Brain (organoid and tissue), 16 donors: ENCODE measurements at places on chromosomes 5 and 9. TPM values are rescaled to one million over a fixed set of nuclear protein-coding genes. Genes with fewer than 3 reads are reported as not detected.

DNA sequence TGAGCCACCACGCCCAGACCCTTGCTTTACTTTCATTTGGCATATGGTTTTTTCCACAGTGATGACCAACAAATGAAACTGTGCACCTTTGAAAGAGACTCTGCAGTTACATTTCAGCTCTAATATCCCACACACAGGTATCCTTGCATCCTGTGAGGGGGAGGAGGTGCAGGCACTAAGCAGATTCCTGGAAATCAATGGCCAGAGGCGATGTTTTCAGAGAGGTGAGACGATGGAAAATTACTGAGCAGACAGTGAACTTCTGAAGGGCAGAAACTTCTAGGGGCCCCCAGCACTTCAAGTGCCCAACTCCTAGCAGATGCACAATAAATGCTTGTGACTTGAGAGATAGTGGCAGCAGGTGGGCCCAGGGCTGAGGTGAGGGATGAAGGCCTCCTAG is 29.8 kb upstream of the GNE start:
- no peak for DNase-seq

DNA sequence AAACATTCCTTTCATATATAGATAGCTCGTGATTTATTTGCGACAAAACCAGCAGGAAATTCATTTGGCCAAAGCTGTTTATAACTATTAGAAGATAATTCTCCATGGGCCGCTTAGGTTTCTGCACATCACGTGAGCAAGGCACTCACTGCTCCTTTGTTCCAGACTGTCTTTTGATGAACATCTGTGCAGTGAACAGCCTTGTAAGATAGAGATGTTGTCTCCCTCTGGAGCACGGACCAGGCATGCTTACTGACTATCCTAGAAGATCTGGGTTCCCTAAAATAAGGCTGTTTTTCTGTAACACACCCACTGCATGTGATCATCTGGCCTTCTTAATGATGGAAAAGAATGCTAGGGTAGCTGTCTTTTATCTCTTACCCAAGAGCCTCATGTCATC is 30.9 kb downstream of the YIPF5 start:
- DNase-seq: peak; percentile 21

GRCh38 chr5:141363952-141364660 is at the start of gene PCDHGA5:
Gene PCDHGA5 (plus strand): TSS chr5:141364162. CDS start chr5:141364331, 169 bp downstream.
- DNase-seq: peak; percentile 45

DNA sequence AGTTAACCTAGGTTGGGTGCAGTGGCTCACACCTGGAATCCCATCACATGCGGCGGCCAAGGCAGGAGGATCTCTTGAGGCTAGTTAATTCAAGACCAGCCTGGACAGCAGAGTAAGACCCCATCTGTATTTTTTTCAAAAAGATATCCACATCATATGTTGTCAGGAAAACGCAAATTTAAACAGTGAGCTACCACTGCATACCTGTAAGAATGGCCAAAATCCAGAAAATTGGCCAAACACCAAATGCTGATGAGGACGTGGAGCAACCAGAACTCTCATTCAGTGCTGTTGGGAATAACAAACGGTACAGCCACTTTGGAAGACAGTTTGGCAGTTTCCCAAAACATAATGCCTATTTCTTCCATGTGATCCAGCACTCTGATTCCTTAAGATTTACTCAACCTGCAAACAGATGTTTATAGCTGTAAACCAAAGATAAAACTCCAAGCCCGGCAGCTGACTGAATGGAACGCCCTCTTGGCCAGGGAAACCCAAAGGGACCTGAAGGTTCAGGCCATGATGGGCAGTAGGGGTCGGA is 12.4 kb downstream of the CEL start:
- DNase-seq: no peak

DNA sequence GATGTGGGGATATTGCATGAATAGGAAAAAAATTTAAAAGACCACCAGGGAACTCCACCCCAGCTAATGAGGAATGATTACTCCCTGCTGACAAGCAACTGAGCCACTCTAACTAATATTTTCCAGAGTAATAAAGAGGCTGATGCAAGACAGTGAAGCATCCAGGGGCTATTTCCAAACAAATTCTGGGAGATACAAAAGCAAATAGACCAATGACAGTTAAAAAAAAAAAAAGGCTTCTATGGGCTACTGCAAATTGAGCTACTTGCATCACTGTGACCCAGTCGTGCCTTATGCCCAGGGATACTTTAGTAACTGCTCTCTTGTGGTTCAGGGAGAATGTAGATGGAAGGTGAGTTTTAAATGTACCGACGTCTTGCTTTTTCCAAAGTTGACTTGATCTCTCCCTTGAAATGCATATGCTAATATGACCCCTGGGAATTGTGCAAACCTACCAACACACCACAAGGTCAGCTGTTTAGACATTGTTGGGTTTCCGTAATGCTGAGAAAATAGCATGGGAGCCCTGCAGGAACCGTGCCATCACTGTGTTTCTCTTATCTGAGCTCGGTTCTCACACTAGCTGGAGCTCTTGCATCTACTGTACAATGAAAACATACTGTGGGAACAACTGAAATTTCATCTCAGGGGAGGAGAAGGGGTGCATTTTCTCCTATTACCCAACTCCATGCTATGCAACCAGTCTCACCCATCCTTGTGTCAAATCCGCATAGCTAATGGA is 250.6 kb upstream of the MAP3K1 start:
- DNase-seq: no peak

DNA sequence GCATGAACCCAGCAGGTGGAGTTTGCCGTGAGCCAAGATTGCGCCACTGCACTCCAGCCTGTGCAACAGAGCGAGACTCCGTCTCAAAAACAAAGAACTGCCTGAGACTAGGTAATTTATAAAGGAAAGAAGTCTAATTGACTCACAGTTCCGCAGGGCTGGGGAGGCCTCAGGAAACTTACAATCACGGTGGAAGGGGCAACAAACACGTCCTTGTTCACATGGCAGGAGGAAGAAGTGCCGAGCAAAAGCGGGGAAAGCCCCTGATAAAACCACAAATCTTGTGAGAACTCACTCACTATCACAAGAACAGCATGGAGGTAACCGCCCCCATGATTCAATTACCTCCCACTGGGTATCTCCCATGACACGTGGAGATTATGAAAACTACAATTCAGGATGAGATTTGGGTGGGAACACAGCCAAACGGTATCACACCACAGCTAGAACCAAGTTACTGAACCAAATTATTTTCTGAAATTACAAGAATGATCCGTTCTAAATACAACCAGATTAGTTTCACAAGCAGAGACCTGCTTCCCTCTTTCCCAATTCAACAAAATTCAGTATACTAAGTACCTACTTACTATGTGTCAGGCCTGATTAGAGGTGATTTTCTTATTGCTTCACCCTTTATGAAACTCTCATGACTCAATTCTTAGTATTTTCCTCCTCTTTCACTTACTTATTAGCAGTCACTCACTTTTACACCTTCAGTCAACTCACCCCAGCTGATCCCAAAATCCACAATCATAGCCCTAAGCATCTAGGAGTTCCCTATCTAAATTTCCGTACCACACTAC is 8.4 kb downstream of the UBTD2 start:
- DNase-seq: no peak

DNA sequence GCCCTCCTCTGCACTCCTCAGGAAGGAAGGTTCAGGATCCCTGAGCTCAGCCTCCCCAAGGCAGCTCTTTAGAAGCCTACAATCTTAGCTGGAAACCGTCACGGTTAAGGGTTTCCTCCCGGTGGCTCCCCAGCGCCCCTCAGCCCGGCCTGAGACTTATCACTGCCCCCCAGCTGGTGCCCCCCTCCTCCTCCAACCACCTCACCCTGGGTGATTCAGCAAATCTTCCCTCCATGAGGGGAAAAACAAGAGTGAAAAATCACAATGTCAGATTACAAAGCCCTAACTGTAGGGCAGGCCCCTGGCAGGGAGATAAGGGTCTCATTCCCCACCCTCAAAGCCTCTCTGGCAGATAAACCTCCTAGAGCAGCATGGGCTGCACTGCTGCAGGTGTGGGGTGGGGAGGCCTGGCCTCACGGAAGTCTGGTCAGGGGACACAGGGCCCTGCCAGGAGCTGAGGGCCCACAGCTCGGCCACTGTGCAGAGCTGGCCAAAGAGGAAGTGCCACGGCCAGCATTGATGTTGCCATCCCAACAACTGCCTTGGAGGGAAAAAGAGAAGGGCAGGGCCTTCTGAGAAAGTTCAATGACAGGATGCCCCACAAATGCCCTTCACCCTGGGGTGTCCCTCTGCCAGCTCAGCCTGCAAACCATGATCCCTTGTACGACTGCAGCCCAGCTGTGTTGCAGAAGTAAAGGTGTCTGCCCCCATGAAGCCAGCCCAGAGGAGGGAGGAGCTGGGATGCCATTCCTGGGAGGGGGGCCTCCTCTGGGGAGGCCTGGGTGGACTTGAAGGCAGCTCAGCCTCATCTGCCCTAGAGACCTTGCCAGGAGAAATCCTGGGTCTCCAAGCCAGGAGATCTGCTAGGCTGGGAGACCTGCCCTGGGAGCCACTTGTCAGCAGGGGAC is 25.9 kb downstream of the GFI1B start:
- no peak for DNase-seq

DNA sequence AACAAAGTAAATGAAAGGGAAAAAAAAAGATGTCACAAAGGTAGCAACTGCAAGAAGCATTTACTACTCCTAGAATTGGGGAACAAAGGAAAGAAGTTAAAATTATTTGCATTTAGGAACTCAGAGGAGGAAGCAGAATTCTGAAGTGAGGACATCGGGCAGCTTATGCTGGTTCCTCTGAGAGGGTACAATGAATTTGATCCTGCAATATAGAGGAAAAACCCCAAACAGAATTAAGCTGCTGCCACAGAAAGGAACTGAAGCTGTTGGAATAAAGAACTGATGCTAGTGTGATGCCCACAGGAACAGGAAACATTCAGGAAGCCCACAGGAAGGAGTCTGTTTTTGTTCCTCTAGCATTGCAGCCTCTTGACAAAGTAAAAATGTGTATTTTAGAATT is 22.3 kb upstream of the TBCA start:
- no peak for DNase-seq

- DNase-seq: no peak
Measured at GRCh38 chr9:4397917-4398316, 92.4 kb upstream of the SLC1A1 start.

GRCh38 chr9:105047742-105048041 is 119.7 kb upstream of the ABCA1 start:
- DNase-seq: no peak

DNA sequence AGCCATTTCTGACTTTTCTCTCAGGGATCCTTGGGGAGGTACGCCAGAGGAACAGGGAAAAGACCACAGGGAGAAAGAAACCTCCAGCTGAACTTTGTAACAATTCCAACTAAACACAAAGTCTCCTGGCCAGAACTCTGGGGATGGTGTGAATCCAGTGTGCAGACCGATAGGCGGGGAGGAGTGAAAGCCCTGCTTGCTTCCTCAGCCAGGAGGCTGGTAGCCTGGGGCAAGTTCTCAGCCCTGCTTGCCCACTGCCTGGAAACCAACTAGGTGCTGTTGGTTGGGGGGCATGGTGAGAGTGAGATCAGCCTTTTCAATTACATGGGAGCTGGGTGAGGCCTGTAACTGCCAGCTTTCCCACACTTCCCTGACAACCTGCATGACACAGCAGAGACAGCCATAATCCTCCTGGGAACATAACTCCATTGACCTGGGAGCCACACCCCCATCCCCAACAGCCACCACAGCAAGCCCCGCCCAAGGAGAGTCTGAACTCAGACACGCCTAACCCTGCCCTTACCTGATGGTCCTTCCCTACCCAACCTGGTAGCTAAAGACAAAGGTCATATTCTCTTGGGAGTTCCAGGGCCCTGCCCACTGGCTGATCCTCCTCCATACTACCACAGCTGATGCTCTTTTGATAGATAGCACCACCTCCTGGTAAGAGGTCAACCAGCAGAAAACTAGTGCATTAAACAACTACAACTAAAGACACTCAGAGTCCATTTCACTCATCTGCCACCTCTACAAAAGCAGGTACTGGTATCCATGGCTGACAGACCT is 100.1 kb upstream of the TNFAIP8 start:
- no peak for DNase-seq

DNA sequence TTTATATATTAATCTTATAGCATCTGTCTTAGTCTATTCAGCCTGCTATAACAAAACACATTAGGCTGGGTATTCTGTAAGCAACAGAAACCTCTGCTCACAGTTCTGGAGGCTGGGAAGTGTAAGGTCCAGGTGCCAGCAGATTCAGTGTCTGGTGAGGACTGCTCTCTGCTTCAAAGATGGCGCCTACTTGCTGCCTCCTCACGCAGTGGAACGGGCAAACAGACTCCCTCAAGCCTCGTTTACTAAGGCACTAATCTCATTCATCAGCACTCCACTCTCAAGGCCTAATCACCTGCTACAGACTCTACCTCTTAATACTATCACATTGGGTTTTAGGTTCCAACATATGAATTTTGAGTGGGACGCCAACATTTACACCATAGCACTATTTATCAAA is 5.2 kb upstream of the TBC1D2 start:
- DNase-seq: no peak

DNA sequence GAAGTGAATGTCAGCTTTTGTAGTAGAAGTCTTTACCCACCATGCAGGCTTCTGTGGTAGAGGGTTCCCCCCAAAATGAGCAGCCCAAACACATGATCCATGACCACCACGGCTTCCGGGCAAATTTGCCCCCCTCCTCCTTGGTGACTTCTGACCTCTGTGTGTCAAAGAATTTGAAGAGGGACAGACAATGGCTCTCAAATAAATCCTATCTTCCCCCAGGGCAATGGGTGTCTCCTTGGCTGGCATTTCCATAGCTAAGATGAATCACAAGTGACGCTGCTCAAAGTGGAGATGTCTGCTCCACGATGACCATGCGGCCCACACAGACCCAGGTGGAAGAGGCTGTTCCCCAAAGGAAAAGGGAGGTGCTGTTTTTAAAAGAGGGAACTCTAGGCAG is 30.2 kb upstream of the BOD1 start:
- DNase-seq: no peak

DNA sequence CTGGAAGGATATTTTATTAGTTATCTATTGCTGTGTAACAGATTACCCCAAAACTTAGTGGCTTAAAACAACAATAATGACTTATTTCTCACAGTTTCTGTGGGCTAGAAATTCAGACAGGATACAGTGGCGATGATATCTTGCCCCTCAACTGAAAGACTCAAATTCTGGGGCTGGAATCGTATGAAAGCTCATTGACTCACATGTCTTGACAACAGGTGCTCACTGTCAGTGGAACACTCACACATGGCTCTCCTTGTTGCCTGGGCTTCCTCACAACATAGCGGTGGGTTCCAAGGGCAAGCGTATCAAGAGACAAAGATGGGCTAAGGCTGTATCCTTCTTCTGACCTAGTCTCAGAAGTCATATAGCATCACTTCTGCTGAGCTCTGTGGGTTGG is 3.7 kb upstream of the GNPDA1 start:
- DNase-seq: no peak

DNA sequence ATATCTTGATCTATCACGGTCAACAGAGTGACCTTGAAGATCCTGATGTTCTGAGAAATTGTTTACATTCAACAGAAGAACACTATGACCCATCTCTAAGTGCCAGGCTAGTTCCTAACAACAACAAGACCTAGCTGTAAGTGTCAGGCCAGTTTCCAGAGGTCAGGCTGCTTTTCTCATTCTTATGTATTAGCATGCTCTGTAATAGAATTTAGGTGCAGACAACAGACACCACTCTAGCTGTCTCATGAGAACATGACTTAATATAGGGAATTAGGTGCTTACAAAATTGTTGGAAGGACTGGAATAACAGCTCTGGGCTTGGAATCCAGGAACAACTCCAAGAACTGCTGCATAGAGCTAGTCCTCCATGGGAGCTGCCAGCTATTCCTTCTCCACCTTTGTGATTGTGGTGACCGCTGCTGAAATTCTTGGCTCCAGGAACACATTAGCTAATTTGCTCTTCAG is 138.7 kb downstream of the SNX18 start:
- no peak for DNase-seq

Gene TRPM3
- polyA plus RNA-seq: 1.2 TPM

Gene MYOZ3
- 0.24 TPM for polyA plus RNA-seq

Gene SH3PXD2B
- 16.3 TPM for polyA plus RNA-seq

Gene TRUB2
- 51.8 TPM for polyA plus RNA-seq

Gene PTPRD
- polyA plus RNA-seq: 15.2 TPM

Gene IL4
- polyA plus RNA-seq: not detected
